ENCODE measurements at places on chromosomes 5 and 9.
A peak's percentile ranks its signal among the peaks of the same experiment; 100 is the strongest.

DNA sequence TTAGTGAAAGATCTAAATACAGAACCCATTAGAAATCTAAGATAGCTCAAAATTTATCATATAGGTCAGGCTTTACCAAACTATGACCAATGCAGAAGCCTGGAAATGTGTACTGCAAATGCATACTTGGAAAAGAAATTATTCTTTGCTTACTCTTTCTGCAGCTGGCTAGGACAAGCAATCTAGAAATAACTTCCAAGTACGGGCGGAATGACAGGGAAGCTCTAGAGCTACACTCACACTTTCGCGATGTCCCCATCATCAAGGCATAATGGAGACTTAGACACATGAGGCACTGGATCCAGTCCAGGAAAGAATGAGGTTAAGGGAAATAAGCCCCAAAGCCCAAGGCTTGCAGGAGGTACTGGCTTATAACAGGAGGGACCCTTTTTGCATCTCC is 22.4 kb upstream of the MAP1B start:
- DNase-seq: no peak

GRCh38 chr9:33988219-33988890 is 60.3 kb downstream of the UBAP2 start:
- no peak for DNase-seq

- DNase-seq: no peak
Measured at GRCh38 chr5:9056046-9056445, 489.8 kb downstream of the SEMA5A start.

DNA sequence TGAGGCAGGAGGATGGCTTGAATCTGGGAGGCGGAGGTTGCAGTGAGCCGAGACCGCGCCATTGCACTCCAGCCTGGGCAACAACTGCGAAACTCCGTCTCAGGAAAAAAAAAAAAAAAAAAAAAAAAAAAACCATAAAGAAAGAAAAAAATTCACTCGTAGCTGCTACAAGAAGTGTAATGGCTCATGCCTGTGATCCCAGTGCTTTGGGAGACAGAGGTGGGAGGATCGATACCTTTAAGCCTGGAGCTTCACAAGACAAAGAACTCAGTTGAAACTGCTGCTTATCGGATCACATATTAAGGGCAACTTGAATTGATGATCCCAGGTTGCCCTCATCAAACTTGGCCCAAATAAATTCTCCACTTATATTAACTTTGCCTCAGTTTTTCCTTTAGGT is 1.0 kb upstream of the ZCCHC7 start:
- no peak for DNase-seq

- DNase-seq: no peak
Measured at GRCh38 chr5:178434016-178434761, 156.0 kb downstream of the COL23A1 start.

DNA sequence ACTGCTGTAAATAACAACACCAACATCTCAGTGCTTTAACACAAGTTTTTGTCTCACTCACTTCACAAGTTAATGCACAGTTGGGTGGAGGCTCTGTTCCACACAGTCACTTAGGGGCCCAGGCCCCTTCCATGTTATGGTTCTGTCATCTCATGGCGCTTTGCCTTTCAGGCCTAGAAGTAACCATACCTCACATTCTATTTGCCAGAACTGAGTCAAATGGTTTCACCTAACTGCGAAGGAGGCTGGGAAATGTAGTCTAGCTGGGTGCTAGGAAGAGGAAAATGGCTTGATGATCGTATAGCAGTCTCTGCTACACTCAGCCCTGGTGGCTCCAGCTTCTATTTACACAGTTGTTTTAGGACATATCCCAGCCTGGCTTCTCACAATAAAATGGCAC is 23.1 kb upstream of the MVB12B start:
- no peak for DNase-seq

DNA sequence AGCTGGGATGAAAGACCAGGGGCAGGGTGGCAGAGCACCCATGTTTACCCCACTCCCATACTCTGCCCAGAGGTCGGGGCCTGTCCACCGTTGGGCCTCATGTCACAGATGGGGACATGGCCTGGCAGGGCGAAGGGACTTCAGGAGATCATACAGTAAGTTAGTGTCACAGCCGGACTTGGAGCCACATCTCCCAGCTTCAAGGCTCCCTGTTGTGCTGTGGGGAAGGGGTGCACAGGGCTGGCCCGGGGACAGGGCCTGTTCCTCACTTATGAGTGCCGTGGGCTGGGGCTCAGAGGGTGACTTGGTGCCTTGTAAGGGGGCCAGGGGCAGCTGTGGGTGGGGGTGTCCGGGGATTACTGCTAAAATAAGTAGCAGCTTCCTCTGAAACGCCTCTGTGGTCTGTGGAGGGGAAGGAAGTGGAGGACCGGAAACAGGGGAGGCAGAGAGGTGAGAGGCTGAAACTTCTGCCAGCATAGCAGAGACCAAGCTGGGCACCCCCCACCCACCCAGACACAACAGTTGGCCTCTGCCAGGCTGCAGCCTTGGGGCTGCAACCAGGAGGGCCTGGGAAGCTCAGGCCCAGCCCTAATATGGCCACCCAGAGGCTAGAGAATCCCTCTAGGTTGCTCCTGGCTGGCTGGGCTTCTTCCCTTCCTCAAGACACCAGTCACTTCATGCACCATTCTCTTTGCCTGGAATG is 41.1 kb upstream of the NEK6 start:
- DNase-seq: peak; percentile 53

- no peak for DNase-seq
Measured at GRCh38 chr5:91938441-91938840, 555.3 kb upstream of the ARRDC3 start.

GRCh38 chr9:124869986-124870560 is 8.1 kb downstream of the ARPC5L start:
- DNase-seq: peak; percentile 86

DNA sequence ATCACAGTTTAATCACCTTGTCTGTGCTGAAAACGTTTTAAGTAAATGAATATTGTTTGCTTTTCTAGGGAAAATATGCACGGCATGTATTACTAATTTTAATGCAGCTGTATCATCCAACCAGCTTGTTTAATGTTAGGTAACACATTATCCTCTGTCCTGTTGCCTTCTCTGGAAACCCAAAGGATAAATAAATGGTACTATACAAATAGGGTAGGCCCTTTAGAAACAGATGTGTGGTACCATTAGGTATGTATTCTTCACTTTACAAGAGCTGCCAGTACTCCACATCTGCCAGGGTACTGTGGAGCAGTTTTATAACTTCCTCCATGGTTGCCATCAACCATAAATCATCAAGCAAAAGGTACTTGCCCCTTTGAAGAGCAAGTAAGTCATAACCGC is 42.9 kb downstream of the FAF2 start:
- DNase-seq: no peak

- DNase-seq: no peak
Measured at GRCh38 chr5:88846434-88846833, 36.5 kb downstream of the MEF2C start.

DNA sequence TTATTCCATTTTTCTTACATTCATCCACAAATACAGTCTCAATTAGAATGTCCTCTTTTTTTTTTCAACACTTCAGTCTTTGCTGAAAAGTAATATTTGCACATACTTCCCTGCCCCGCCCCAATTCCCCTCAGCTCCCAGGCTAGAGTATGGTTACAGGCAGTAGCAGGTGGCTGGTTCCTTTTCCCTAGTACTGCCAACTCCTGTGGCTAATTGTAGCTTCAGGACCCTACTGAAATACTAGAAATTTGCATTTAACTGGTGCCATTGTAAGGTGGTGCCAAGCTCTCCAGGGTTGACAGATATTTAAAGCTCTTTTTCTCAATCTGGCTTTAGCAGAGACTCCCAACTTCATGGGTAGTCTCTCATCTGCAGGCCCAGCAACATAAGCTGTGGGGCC is 80.3 kb downstream of the FAM81B start:
- DNase-seq: no peak
